K562 (cell line): ENCODE measurements at places on chromosomes 4 and X.

GRCh38 chr4:53116954-53117353 is 248.9 kb downstream of the SCFD2 start:
- no peaks in the 10 kb centered on the region for H3K27me3 ChIP-seq
- no peak for DNase-seq
- H3K4me3 ChIP-seq = no peak overlapping the region
- no peaks in the 10 kb centered on the region for H3K4me1 ChIP-seq
- H3K27ac ChIP-seq = no peak overlapping the region
- no peaks in the 10 kb centered on the region for H3K36me3 ChIP-seq

DNA sequence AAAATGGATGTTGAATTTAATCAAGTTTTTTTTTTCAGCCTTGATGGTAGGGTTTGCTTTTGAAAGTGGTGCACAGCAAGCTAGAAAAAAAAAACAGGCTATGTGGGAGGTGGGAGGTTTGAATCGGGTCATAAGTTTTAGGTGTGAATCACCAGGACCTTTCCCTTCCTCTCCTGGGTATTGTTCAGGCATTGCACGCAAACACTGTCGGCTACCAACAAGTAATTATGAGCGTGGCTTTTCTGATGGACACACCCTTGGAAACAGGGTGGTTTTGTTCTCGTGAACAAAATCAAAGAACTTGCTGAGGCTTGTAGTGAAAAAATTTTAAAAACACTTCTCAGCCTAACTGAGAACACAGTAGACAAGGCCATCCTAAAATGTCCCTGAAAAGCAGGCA is 18.1 kb downstream of the PIR start:
- H3K4me3 ChIP-seq = no peak overlapping the region
- H3K36me3 ChIP-seq = peaks cover 3% of the 10 kb centered on the region; the same call in 1 of the 3 replicates
- no peak overlapping the region for H3K27ac ChIP-seq
- peaks cover 4% of the 10 kb centered on the region; the same call in 1 of the 3 replicates for H3K4me1 ChIP-seq
- no peaks in the 10 kb centered on the region for H3K27me3 ChIP-seq

DNA sequence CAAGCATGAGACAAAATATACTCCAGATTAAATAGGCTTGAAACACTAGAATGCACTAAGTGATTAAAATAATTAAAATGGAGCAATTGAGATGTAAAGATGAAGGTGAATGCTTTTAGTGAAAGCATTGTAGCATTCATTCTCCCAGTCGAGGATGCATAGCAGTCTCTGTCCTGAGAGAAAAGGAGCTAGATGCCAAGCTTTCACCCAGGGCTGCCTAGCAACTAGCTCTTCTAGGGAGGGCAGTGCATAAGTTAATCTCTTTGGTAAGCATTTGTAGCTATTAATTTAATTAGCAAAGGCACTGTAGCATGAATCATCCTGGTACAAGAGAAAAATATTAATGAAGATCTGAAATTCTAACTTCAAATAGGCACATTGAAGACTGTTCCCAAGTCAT is 1014.8 kb downstream of the C4orf33 start:
- H3K4me3 ChIP-seq = no peak overlapping the region
- H3K4me1 ChIP-seq = no peaks in the 10 kb centered on the region
- H3K36me3 ChIP-seq = no peaks in the 10 kb centered on the region
- no peaks in the 10 kb centered on the region for H3K27me3 ChIP-seq
- no peak for DNase-seq
- H3K27ac ChIP-seq = no peak overlapping the region

DNA sequence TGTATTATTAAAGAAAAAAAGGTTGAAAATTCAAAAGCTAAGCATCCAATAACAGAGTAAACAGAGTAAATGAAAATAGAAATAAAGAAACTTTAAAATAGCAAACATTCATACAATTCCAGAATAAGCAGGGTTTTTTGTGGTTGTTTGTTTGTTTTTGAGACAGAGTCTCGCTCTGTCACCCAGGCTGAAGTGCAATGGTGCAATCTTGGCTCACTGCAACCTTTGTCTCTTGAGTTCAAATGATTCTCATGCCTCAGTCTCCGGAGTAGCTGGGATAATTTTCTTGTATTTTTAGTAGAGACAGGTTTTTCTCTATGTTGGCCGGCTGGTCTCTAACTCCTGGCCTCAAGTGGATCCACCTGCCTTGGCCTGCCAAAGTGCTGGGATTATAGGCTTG is 6.6 kb upstream of the THOC2 start:
- no peak overlapping the region for H3K4me3 ChIP-seq
- DNase-seq = no peak
- no peaks in the 10 kb centered on the region for H3K36me3 ChIP-seq
- H3K4me1 ChIP-seq = peaks cover 2% of the 10 kb centered on the region; the same call in 1 of the 3 replicates
- H3K27me3 ChIP-seq = no peaks in the 10 kb centered on the region

- no peak overlapping the region for H3K4me3 ChIP-seq
- H3K4me1 ChIP-seq = no peaks in the 10 kb centered on the region
- no peaks in the 10 kb centered on the region for H3K27me3 ChIP-seq
- H3K27ac ChIP-seq = no peak overlapping the region
- no peaks in the 10 kb centered on the region for H3K36me3 ChIP-seq
- no peak for DNase-seq
Measured at GRCh38 chrX:149982310-149982709, 44.0 kb upstream of the EOLA2 start.

DNA sequence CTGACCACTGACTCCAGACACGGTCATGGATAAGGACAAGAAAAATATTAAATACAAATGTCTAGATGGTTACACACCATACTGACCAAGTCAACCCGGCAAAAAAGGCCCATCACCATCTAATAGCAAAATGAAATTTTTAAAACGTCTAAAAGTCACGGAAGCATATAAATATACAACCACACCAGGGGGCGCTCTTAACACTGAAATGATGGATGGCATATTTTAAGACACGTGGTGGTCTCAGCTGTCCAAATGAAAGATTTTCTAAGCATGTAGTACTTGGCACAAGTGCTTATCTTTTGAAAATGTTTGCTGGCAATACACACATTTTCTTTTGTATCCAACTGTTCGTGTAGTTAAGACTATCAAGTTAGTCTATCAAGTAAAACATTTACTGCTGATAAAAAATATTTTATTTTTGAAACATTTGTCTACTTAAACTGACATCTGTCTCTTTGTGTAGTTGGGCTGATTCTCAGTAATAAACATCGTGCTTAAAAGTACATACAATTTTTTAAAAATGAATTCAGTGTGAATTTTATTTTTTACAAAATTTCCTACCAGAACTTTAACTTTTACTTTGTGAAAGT is 64.6 kb downstream of the COX7B2 start:
- no peaks in the 10 kb centered on the region for H3K36me3 ChIP-seq
- H3K27me3 ChIP-seq = no peaks in the 10 kb centered on the region
- no peaks in the 10 kb centered on the region for H3K4me1 ChIP-seq
- peak; percentile 21 for DNase-seq

- no peak overlapping the region for H3K4me3 ChIP-seq
- no peaks in the 10 kb centered on the region for H3K27me3 ChIP-seq
- H3K4me1 ChIP-seq = 0 out of 2 replicates have a peak, but pooled peaks cover 4% of the 10 kb centered on the region
- no peaks in the 10 kb centered on the region for H3K36me3 ChIP-seq
- H3K27ac ChIP-seq = no peak overlapping the region
- DNase-seq = no peak
Measured at GRCh38 chr4:94410678-94411206, 41.0 kb upstream of the PDLIM5 start.

- no peaks in the 10 kb centered on the region for H3K27me3 ChIP-seq
- DNase-seq = no peak
- H3K4me1 ChIP-seq = no peaks in the 10 kb centered on the region
Measured at GRCh38 chr4:12053966-12054365, 625.3 kb upstream of the HS3ST1 start.

DNA sequence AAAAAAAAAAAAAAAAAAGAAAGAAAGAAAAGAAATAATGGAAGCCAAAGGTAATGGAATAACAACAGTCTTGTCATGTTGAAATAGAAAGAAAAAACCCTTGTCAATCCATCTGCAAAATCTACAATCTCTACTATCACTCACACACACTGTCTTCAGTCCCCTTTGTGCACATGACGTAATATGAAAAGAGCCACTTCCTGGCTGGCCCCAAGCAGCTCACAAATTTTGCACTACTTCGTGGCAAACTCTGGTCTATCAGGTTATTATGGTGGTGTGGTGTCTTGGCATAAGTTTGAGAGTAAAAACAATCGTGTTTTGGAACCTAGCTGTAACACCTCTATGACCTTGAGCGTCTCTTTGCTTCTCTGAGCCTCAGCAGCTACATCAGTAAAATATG is 8.3 kb upstream of the AFAP1 start:
- H3K4me1 ChIP-seq = no peaks in the 10 kb centered on the region
- no peaks in the 10 kb centered on the region for H3K36me3 ChIP-seq
- no peak overlapping the region for H3K4me3 ChIP-seq
- no peak overlapping the region for H3K27ac ChIP-seq
- H3K27me3 ChIP-seq = no peaks in the 10 kb centered on the region

- no peaks in the 10 kb centered on the region for H3K4me1 ChIP-seq
- no peak for DNase-seq
- H3K27me3 ChIP-seq = no peaks in the 10 kb centered on the region
Measured at GRCh38 chr4:35250761-35251160, 993.6 kb downstream of the ARAP2 start.
